ENCODE measurements at places on chromosomes 1 and 21.
A peak's percentile ranks its signal among the peaks of the same experiment; 100 is the strongest.

DNA sequence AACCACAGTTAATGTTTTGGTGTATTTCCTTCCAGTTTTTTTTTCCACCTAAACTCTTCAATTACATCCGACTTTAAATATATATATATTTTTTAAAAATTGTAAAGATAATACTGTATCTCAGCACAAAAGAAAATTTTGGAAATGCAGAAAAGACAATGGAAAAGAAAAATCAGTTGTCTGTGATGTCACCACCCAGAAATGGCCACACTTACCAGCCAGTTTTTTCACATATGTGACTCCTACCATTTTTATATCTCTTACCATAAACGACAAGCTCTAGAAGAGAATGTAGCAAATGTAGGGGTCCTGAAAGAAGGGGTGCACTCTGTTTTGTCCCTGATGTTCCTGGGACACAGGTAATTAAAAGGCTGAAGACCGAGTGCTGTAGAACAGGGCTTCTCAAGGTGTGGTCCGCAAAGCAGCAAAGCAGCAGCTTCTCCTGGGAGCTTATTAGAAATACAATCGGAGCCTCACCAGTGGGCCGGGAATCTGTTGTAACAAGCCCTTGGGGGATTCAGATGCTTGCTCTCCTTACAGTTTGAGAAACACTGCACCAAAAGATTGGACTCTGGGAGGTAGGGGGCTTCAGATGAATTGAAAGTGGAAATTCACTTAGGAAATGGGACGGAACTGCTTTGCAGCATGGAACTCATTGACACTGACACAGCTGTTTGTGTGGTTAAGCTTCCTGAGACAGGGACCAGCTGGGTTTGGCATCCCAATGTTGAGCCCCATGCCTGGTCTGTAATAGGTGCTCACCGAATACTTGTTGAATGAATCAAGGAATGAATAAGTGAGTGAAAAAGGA lies 44.1 kb downstream of the ALPL start:
- DNase-seq: no peak

DNA sequence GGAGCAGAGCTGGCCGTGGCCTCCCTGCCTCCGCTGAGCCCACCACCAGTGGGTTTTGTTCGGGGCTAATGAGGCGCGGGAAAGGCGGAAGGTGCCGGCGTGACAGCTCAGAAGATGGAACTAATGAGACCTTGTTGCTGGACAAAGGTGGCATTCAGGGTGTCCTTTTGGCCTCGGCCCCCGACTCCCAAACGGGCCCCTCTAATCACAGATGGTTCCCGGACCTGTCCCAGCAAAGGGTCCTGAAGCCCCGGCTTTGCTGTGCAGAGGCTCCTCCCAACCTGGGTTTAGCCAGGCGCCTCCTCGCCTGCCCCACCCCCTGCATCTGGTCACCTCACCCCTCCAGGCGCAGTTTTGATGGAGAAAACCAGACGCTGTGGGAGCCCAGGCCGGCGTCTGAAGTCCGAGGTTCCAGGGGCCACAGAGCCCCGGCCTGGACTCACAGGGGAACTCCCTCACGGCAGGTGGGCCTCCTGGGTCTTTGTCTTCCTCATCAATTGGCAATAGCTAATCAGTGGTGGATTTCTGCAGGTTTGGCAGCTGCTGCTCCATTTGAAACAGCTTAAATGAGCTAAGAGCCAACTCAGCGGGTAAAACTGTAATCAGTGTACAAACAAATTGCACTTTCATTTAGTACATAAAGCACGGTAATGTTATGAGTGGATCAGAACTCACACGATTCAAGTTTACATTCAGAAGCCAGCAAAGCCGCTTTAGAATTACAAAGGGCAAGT lies 44.3 kb upstream of the ADARB1 start:
- no peak for DNase-seq

- no peak for DNase-seq
Measured at GRCh38 chr1:102107441-102107840, 110.7 kb upstream of the OLFM3 start.

DNA sequence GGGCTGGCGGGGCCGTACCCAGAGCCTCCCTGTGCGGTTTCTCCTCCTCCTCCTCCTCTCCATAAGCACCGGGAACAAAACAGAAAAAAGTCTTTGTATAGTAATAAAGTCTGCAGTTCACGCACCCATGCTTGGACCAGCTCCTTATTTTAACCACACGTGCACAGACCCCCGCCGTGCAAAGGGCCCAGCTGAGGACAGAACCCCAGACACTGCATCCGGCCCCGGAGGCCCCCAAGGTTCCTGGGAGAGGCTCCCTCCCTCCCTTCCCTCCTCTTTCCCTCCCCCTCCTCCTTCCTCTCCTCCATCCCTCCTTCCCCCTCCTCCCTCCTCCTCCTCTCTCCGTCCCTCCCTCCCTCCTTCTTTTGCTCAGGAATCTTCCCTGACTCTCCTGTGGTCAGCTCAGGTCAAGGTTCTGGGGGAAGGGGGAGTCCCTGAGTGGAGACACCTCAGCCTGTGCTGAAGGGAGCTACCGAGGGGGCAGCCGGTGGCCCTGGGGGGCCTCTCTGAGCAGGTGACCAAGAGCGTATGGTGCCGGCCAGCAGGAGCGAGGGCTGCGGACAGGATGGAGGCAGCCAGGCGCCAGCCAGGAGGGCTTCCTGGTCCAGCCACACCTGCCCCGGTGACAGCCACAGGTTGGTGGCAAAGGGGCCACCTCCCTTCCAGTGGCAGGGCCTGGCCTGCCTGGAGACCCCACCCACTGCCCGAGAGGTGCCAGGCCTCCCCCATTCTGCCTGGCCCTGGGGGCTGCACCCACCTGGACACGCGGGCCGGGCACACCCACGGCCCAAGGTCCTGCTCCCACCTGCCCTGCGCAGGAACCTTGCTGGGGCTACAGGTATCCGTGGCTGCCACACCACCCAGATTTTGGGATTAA lies 3.2 kb upstream of the TTLL10 start:
- DNase-seq: no peak

DNA sequence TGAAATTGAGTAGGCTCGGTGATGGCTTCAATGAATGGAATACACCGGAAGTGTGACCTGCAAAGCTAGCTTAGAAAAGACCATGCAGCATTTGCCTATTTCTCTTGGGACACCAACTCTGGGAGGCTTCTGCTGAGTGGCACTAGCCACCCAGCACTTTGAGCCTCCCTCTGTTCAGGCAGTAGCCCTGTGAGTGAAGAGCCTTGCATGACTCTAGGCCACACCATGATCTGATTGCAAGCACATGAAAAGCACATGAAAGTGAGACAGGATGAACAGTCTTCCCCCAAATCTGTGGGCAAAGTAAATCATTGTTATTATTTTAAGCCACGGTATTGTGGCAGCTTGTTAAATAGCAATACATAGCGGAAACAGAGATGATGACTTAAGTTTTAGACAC lies 2.8 kb downstream of the CD48 start:
- DNase-seq: no peak

DNA sequence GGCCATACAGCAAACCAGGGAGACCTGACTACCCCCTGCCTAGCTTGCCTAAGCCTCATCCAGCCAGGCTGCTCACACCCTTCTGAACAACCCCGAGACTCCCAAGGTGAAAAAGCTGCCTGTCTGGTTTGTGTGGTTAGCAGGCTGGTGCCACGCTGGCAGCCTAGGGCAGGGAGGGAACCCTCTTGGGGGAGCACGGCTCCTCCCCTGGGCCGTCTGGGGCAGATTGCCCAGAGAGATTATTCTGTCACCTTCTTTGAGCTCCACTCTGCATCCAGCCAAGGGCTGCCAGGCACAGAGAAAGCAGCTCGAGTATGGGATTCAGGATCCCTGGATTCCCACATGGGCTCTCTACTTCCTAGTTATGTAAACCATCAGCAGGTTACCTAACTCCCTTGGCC lies 27.5 kb upstream of the TCEA3 start:
- no peak for DNase-seq

DNA sequence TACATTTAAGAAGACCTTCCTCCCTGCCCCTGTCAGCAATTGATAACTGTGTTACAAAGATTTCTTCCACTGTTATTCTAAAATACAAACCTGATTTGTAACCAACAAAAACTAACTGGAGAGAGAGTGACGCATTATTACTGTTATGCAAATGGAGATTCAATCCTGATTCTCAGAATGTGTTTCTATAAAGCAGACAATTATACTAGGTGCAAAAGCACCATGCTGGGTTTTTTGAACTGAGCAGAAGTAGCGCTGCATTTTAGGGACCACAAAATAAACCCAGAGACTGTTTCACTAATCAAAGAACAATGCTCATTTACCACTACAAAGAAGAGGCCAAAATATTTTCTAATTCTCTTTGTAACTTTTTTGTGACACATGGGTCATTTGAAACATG lies 13.6 kb upstream of the GBP6 start:
- DNase-seq: no peak

DNA sequence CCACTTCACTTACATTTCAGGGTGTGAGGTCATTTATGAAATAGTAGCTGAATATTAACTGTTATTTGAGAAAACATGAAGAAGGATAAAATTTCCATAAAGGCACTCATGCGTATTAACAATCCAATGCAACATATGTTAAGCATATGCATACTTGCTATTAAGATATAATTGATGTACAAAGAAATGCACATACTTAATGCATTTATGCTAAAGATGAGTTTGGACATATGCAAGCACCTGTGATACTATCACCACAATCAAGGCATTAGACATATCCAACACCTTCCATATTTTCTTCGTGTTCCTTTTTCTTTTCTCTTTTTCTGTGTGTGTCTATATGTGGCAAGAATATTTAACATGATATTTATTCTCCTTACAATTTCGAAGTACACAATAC lies 464.8 kb upstream of the BRINP3 start:
- no peak for DNase-seq

GRCh38 chr1:241998412-241998921 lies 431 bp downstream of the MAP1LC3C start:
- DNase-seq: no peak

DNA sequence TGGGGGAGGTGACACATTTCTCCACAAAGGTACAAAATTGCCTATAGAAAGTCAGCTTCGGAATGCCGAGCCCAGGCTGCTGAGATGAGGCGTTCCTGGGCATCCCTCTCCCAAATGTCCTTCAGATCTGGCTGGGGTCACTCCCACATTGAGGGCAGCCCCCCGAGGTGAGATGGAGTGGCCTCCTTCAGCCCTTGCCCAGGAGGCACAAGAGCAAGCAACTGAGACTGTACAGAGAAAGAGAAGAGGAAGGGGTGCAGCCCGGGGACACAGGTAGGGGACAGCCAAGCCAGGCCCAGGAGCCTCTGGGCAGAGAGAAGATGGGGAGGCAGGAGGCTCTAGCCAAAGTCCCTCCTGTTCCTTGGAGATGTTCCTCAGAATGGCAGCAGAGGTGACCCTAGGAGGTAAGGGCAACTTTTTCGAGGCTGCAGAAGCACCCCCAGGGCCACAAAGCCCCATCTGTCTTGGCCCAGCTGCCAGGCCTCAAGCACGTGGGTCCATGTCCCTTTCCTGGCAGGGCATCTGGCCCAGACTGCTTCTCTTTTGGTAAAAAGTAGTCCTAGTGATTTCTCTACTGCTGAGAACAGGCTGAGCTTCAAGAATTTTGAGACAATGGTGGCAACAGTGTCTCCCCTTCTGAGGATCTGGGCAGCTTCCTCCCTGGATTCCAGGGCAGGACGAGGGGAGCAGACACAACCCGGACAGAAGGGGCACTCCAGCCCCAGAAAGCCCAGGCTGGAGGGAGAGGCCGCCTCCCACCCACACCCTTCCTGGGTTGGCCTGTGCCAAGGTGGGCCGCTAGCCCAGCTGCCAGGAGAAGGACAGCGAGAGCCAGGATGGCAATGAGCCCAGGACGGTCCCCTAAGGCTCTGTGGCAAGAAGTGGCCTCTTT lies 68.0 kb downstream of the LRRN2 start:
- DNase-seq: no peak

GRCh38 chr1:68819190-68819829 lies 322.4 kb upstream of the DEPDC1 start:
- DNase-seq: peak; percentile 4

DNA sequence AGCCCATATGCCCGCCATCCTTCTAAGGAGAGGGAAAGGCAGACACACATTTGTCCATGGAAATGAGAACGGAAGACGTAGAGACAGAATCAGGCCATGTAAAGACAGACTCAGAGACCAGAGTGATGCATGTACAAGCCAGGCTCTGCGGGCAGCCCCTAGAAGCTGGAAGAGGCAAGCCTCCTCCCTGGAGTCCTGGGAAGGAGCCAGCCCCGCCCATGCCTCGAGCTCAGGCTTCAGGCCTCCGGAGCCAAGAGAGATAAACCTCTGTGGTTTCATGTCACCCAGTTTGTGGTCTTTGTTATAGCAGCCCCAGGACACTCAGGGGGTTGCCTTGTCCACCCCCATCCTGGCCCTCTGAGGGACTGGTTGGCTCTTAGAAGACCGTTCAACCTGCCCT lies 11.6 kb downstream of the PDE9A start:
- DNase-seq: no peak

All from iPS DF 6.9 (cell line).